ENCODE measurements at places on chromosomes 2 and 18. TPM values are rescaled to one million over a fixed set of nuclear protein-coding genes. Genes with fewer than 3 reads are reported as not detected.

DNA sequence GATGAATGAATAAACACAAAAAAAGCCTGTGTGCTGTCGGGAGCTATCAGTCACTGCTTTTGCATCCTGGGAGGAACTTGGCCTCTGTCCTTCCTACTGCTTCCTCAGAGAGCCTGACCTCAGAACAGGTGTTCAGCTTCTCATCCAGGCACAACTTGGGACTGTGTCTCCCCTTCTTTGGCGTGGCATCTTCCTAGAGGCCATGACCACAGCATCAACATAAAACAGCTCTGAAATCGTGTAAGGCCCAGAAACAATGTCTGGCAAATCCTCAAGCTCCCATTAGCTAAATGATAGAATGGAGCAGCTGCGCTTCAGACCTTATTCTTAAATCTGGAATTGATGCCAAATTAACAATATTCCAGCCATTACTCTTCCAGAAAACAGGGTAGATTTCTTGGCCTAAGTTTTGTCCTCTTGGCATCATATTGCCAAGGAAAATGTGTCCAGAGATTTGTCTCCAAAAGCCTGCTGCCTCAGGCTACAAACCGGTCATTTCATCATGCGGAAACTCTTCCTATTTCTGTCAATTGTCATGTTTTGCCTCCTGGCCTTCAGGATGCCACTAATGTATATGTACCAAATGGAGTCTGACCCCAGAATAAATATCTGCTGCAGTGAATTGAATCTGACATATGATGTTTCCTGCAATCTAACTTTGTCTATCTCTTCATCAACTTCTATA is 53.2 kb upstream of the RAB27B start:
- peak overlapping the region; percentile 3 for H3K27ac ChIP-seq
- no peak overlapping the region for H3K4me3 ChIP-seq
- no peak for DNase-seq
- peaks cover 41% of the 10 kb centered on the region for H3K4me1 ChIP-seq

DNA sequence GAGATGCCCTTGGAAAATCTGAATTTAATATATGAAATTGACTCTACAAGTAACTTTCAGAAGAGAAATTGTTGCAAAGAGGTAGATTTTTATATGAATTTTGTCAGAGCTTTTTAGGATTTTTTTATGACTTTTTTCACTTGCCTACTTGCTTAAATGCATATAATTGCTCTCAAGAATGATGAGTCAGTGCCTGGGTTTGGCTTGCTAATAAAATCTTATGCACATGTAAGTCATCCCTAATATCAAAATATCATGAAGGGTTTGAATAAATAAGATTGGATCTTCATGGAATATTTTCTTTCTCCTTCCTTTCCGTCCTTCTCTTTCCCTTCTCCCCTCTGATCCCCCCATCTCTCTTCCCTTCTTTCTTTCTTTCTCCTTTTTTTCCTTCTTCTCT is 354.1 kb downstream of the TXNL1 start:
- no peak overlapping the region for H3K27ac ChIP-seq
- H3K27me3 ChIP-seq: no peaks in the 10 kb centered on the region
- H3K4me3 ChIP-seq: no peak overlapping the region
- no peaks in the 10 kb centered on the region for H3K4me1 ChIP-seq

DNA sequence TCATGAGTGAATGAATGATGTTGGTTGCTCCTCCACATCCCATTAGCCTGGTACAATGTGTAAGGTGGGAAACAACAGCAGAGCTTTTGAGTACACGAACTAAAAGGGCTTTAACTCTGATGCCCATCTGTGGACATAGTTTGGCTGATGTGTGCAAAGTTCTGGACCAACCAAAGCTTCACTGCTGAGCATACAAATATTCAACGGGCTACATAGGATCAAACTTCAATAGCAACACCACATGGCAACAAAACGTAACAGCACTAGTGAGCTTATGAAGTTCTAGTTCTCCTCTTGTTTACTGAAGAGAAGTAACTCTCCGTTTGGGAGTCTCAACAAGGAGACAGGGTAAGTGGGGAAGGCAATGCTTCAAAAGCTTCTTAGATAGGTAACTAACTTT is 20.4 kb downstream of the STAM2 start:
- no peaks in the 10 kb centered on the region for H3K27me3 ChIP-seq
- H3K4me1 ChIP-seq: no peaks in the 10 kb centered on the region
- H3K27ac ChIP-seq: no peak overlapping the region
- DNase-seq: peak; percentile 11

DNA sequence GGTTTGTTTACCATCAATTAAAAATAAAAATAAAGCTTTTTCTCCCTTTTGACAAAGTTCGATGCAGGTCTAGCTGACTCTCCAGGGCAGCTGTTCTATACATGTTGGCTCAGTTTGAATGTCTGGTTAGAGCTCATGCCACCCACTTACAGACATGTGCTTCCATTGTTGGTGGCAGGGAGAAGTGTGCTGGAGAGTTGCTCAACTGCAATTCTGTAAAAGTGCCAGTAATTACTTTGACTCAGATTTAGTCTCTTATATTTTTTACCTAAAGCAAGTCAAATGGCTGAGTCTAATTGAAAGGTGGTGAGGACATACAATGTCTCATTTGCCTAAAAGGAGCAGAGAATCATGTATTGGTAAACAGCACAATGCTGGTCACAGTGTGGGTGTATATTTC is 609.1 kb upstream of the SYT4 start:
- no peak for DNase-seq
- no peaks in the 10 kb centered on the region for H3K4me1 ChIP-seq
- H3K27me3 ChIP-seq: no peaks in the 10 kb centered on the region
- H3K4me3 ChIP-seq: no peak overlapping the region
- no peak overlapping the region for H3K27ac ChIP-seq
- no peaks in the 10 kb centered on the region for H3K36me3 ChIP-seq

DNA sequence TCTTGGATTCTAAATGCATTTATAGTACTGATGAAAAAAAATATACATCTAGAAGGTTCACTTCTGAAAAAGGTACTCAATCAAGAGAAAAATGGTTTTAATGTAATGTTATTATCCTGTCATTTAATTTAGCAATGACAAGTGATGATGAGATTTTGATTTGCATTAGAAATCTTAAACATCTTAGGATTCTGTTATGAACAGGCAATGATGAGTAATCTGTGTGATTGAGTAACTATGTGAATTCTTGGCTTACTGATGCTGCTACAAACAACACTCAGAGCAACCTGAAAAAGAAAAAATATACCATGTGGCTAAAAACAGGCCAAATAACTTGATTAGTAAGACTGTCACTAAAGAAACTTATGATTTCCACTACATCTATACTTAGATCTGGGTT is 30.1 kb downstream of the RBKS start:
- H3K27ac ChIP-seq: no peak overlapping the region
- H3K36me3 ChIP-seq: no peaks in the 10 kb centered on the region
- H3K27me3 ChIP-seq: no peaks in the 10 kb centered on the region
- no peak overlapping the region for H3K4me3 ChIP-seq
- no peaks in the 10 kb centered on the region for H3K4me1 ChIP-seq
- DNase-seq: no peak

GRCh38 chr2:194674043-194674442 is 983.0 kb upstream of the SLC39A10 start:
- no peak for DNase-seq
- H3K36me3 ChIP-seq: no peaks in the 10 kb centered on the region
- H3K27me3 ChIP-seq: no peaks in the 10 kb centered on the region
- H3K27ac ChIP-seq: no peak overlapping the region
- H3K4me3 ChIP-seq: no peak overlapping the region
- H3K4me1 ChIP-seq: no peaks in the 10 kb centered on the region

DNA sequence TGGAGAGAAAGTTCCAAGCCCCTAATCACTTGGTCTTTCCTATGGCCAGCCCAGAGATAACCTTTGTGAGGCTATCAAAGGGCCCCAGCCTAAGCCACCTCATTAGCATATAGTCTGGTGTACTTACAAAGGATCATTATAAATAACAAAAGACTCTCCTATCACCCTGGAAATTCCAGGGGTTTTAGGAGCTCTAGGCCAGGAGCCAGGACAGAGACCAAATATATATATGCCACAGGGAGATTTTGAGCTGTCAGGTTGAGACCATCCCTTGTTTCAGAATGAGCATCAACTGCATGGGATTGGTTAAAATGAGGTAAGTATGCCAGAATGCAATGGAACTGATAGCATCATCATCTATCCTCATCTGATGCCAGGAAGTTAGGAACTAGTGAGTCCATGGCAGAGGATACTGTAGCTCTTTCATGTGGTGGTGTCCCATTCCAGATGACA is 32.1 kb upstream of the CHRNA1 start:
- H3K27ac ChIP-seq: no peak overlapping the region
- no peaks in the 10 kb centered on the region for H3K4me1 ChIP-seq
- DNase-seq: no peak
- no peak overlapping the region for H3K4me3 ChIP-seq

DNA sequence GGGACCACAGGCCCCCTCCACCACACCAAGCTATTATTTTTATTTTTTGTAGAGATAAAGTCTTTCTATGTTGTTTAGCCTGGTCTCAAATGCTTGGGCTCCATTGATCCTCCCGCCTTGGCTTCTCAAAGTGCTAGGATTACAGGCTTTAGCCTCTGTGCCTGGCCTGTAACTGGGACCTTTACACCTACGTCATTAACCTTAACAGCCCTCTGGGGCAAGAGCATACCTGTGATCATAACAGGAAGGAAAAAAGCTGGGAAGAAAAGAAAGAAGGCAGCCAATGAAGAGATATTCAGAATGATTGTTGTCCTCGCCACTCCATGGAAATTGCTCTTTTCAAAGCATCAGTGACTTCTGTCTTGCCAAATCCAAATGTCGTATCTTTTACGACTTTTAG is 338.2 kb downstream of the LRRTM1 start:
- no peak for DNase-seq
- no peaks in the 10 kb centered on the region for H3K4me1 ChIP-seq
- no peak overlapping the region for H3K4me3 ChIP-seq
- no peaks in the 10 kb centered on the region for H3K36me3 ChIP-seq

DNA sequence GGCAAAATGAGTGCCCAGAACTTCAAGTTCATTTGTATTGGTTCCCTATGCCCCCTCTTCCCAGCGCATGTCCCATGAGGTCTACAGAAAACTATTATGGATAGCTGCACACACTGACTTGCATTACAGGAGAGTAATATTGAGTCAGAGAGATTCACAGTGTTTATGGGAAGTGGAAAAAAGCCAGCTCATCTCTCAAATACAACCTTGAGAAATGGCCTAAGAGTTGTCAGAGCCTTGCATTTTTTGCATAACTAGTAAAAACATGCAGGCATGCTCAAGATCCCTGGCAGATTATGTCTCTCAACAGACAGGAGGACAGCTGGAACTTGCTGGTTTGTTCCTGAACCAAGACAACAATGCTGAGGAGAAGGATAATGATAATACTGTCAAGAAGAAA is 1292.8 kb downstream of the DSC3 start:
- no peaks in the 10 kb centered on the region for H3K36me3 ChIP-seq
- no peaks in the 10 kb centered on the region for H3K27me3 ChIP-seq
- no peak overlapping the region for H3K4me3 ChIP-seq

- no peak for DNase-seq
- H3K36me3 ChIP-seq: no peaks in the 10 kb centered on the region
- no peak overlapping the region for H3K4me3 ChIP-seq
These were observed 14.8 kb downstream of the KCNIP3 start for GRCh38 chr2:95311815-95312542.

GRCh38 chr18:8656232-8656631 is 47.0 kb downstream of the RAB12 start:
- no peak for DNase-seq
- no peaks in the 10 kb centered on the region for H3K27me3 ChIP-seq
- H3K27ac ChIP-seq: no peak overlapping the region
- no peak overlapping the region for H3K4me3 ChIP-seq
- H3K36me3 ChIP-seq: no peaks in the 10 kb centered on the region
- H3K4me1 ChIP-seq: no peaks in the 10 kb centered on the region

DNA sequence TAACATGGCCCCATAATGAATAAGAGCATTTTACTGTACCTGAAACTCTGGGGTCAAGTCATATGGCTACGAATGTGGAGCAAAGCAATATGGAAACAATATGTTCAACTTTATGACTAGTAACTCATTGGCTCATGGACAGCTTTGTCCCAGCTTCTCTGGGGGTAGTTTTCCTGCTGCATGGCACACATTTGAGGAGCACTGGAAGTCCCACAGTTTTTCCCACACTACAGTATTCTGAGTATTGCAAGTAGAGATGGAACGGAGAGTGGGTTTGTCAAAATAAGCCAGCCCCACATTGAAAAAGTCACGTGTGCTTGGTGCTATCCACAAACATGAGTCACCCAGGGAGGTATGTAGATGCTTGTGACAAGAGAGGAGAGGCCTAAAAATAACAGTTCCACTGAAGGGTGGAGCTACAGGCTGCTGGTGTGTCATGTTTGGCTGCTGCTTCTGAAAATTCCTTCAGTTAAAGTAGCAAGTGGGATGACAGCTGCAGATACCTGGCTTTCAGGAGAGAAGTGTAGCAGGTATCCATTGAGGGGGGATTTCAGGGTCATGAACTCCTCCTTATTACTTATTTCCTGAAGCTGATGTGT is 48.2 kb upstream of the CTAGE1 start:
- H3K27ac ChIP-seq: no peak overlapping the region
- H3K27me3 ChIP-seq: no peaks in the 10 kb centered on the region
- DNase-seq: peak; percentile 72
- H3K36me3 ChIP-seq: no peaks in the 10 kb centered on the region

GRCh38 chr2:28101892-28102291 is 211.4 kb downstream of the BABAM2 start:
- no peak for DNase-seq
- H3K4me1 ChIP-seq: peaks cover 30% of the 10 kb centered on the region
- no peaks in the 10 kb centered on the region for H3K36me3 ChIP-seq
- no peaks in the 10 kb centered on the region for H3K27me3 ChIP-seq

GRCh38 chr2:225766431-225766830 is 366.9 kb downstream of the NYAP2 start:
- H3K36me3 ChIP-seq: no peaks in the 10 kb centered on the region
- no peak overlapping the region for H3K4me3 ChIP-seq
- H3K27ac ChIP-seq: no peak overlapping the region
- H3K4me1 ChIP-seq: peaks cover 8% of the 10 kb centered on the region
- DNase-seq: no peak

GRCh38 chr2:222952204-222952603 is 91.4 kb downstream of the ACSL3 start:
- H3K4me3 ChIP-seq: no peak overlapping the region
- no peaks in the 10 kb centered on the region for H3K36me3 ChIP-seq
- no peaks in the 10 kb centered on the region for H3K27me3 ChIP-seq
- DNase-seq: peak; percentile 42

- H3K36me3 ChIP-seq: no peaks in the 10 kb centered on the region
- DNase-seq: no peak
- H3K27ac ChIP-seq: no peak overlapping the region
- no peaks in the 10 kb centered on the region for H3K27me3 ChIP-seq
- H3K4me3 ChIP-seq: no peak overlapping the region
- no peaks in the 10 kb centered on the region for H3K4me1 ChIP-seq
These were observed 123.6 kb upstream of the CAB39 start for GRCh38 chr2:230589025-230589424.

GRCh38 chr18:65737471-65737955 is 13.3 kb upstream of the CDH7 start:
- H3K4me3 ChIP-seq: no peak overlapping the region
- no peaks in the 10 kb centered on the region for H3K27me3 ChIP-seq
- H3K27ac ChIP-seq: no peak overlapping the region
- no peaks in the 10 kb centered on the region for H3K36me3 ChIP-seq
- no peaks in the 10 kb centered on the region for H3K4me1 ChIP-seq

- H3K27me3 ChIP-seq: no peaks in the 10 kb centered on the region
- peak; percentile 90 for DNase-seq
- no peaks in the 10 kb centered on the region for H3K36me3 ChIP-seq
- no peak overlapping the region for H3K4me3 ChIP-seq
- H3K4me1 ChIP-seq: no peaks in the 10 kb centered on the region
These were observed 54.9 kb upstream of the CAPN13 start for GRCh38 chr2:30862054-30862651.

Gene CTLA4
- polyA plus RNA-seq: not detected

Gene LRP2
- not detected for polyA plus RNA-seq

Gene ABCG8
- not detected for polyA plus RNA-seq

Gene PARD3B
- 1.8 TPM for polyA plus RNA-seq

Gene DIPK1C
- 0.55 TPM for polyA plus RNA-seq

Gene PAX3
- not detected for polyA plus RNA-seq

Gene EDAR
- polyA plus RNA-seq: not detected

Gene SPP2
- not detected for polyA plus RNA-seq
